OCI-LY7 (cell line): ENCODE measurements at places on chromosomes 13 and 19. TPM values are rescaled to one million over a fixed set of nuclear protein-coding genes. Genes with fewer than 3 reads are reported as not detected.

LGALS7 gene
- not detected in 2 replicates for total RNA-seq

TNFAIP8L1 gene
- 22.7 and 24.3 TPM in 2 replicates for total RNA-seq

RETN gene
- total RNA-seq: not detected in 2 replicates

DNA sequence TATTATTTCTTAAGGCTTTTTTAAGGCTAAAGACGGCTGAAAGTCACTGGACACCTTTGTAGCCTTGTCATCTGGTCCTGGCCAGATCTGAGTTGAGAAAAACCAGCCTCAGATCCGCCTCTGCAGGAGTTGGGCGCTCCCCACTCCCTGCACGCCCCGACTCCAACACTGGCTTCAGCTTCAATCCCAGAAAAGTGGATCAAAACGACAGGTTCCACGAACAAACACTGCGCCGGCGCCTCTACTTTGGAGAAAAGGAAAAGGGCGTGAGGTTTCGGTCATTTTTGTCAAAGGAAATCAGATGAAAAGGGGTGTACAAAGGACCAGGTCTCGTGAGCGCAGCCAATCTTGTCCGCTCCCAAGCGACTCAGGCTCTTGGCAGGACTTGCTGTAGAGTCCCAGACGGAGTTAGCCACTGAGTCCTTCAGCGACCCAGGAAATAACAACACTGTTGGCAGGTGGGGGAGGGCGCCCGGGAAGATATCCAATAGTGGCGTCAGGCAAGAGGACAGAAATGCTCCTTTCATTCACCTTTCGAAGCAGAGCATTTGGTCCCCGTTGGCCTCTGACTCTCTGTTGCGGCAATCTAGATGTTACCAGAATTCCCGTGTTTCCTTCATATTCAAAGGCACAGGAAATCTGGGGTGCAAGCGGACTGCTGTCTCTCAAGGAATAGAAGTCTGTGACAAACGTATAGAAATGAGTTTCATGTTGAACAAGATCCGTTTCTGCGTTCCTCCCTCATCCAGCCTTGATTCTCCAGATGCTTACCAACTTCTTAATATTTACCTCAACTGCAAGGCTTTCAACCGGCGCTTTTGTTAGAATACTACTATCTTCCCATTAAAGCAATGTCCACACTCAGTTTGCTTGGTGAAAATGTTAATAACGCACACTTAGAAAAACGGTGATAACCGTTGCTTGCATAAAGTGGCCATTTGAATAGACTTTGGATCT is 1.8 kb upstream of the CCNA1 start:
- no peak for DNase-seq

DNA sequence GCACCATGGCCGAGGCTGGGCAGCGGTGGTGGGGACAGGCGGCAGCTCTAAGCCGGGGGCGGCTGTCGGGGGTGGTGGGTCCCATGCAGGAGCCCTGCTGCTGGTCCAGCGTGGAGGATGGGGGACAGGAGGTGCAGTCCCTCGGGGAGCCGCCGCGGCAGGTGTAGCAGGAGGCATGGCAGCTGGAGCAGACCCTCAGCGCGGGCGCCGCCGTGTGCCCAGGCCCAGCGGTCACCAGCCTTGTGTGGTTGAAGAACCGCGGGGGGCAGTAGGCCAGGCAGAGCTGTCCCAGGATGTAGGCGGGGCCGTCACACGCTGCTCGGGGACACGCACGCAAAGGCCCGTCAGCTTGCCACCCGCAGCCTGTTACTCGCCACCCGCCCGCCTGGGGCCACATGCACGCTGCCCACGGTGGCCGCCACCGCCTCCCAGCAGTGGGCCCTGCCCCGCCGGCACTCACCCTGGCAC is 2.9 kb upstream of the C19orf25 start:
- DNase-seq: no peak
